ENCODE measurements at places on chromosomes 3 and 15.

- no peak for DNase-seq
These were observed 394 bp downstream of the OSBPL10 start for GRCh38 chr3:31980530-31981205.

DNA sequence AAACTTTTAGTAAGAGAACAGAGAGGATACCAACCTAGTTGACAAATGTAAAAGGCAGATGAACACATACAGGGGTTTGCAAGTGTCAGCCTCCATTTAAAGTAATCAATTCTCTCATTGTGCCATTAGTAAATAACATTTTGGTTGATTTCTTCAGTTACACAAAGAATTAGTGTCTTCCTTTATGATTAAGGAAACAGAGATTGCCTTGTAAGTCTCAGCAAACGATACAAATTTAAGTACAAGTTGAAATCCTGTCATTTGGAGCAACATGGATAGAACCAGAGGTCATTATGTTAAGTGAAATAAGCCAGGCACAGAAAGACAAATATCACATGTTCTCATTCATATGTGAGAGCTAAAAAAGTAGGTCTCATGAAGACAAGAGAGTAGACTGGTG is 26.1 kb downstream of the MYO5A start:
- no peak for DNase-seq

- DNase-seq, result no peak
These were observed 874.6 kb downstream of the ROBO1 start for GRCh38 chr3:78893161-78893560.

GRCh38 chr3:188458756-188459155 is 304.8 kb downstream of the LPP start:
- no peak for DNase-seq

GRCh38 chr3:133988631-133989161 is 41.0 kb downstream of the SLCO2A1 start:
- no peak for DNase-seq

DNA sequence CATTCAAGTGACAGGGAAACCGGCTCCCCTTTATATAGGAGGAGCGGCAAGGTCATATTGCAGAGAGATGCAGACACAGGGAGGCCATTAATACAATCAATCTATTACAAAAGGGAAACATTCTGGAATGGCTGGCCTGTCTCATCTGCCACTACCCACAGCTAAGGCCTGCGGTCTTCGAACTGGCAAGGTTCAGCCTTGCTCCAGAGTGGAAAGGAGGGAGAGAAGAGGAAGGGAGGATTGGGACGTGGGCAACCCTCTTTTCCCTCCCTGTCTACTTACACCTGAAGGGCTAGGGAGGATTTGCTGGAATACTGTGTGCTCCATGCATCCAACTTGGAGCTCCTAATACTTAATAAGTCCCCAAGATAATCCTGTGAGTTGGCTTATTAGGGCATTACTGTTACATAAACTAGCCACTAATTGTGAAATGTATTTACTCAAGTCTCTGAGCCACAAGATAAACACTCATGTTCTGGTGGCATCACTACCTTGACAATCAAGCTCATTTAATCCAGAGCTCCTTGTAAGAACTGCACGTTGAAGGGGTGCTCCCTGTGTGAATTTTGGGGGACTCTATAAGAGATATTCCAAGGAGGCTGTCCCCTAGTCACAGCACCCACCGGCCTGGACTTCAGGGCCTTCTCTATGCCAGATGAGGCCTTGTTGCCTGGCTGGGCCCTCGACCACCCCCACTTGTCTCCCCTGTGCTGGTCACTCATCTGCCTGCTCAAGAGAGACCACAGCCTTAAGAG is 19.7 kb upstream of the CCDC174 start:
- DNase-seq, result no peak

DNA sequence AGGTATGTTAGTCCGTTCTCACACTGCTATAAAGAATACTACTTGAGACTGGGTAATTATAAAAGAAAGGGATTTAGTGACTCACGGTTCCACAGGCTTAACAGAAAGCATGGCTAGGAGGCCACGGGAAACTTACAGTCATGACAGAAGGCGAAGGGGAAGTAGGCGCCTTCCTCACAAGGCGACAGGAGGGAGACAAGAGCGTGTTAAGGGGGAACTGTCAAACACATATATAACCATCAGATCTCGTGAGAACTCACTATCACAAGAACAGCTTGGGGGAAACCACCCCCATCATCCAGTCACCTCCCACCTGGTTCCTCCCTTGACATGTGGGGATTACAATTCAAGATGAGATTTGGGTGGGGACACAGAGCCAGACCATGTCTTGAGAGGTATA is 30.4 kb downstream of the SPRED1 start:
- DNase-seq, result no peak

DNA sequence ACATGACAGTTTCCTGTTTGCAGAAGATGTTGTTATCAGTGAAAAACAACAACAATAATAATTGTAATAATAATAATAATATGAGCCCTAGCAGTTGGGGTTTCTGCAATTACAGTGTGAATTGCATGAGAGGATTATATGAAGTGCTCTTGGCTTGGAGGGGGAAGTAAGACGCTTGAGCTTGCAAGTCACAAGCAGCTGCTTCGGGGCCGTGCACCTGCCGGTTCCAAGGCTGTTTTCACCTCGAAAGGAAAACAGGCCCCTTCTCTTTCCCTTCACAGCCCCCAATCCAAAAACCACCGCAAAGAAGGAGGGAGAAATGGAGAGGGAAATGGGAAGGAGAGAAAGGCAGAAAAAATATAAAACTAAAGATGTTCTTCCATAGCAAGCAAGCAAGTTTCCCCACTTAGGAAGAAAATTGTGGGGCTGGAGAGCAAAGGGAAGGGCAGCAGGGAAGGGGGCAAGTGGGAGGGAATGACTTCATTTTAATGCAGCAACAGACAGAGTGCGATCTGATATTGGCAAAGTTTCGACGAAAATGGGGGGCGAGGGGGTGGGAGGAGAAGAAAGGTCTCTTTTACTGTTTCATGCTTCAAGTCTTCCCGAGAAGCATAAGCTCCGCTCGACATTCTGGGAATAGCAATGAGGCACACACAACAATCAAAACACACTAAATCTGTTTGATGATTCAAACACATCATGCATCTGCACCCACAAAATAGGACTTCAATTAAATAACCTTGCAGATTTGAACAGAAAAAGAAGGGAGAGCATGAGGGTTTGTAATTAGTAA is 284.2 kb upstream of the ATP11B start:
- no peak for DNase-seq

- no peak for DNase-seq
These were observed 15.0 kb upstream of the SRP14 start for GRCh38 chr15:40053831-40054604.

DNA sequence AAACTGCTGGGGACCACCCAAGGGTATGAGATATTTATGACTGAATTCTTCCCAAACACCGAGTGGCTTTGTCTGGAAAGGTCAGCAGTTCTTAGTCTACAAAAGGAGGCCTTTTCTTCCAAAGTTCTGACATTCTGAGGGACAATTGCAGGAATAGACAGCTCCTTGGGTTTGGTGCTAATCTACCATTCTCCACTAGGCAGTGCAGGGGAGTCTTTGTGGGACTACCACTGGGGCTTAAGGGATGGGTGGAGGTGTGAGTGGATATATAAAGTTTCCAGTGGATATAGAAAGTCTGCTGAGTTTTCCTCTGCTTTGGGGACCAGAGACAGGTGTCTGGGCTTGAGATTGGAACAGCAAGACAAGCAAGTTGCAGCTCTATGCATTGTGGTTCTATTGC is 62.7 kb downstream of the EXOG start:
- DNase-seq, result no peak

DNA sequence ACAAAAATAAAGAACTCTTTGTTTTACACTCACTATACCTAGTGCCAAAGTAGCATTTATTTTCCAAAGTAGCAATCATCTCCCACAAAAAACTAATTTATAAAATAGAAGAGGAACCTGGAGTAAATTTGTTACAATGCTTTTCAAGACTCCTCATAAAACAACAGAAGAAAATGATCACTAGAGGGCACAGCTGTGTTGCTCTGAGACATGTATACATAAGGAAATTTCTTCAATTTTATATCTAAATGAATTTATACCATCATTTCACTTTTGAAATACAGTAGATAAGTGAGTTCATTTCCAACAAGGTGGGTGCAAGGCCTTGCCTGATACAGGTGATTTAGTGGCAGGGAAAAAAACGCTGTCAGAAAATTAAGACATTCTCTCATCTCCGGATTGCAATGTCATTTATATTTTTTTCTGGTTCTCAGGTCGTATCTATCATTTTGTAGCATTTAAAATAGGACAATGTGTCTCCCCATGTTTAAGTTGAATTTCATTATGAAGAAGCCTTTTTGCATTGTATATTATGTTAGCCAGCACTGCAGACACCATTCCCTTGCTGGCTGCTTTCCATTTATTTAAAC is 25.3 kb upstream of the ARHGEF26 start:
- no peak for DNase-seq

DNA sequence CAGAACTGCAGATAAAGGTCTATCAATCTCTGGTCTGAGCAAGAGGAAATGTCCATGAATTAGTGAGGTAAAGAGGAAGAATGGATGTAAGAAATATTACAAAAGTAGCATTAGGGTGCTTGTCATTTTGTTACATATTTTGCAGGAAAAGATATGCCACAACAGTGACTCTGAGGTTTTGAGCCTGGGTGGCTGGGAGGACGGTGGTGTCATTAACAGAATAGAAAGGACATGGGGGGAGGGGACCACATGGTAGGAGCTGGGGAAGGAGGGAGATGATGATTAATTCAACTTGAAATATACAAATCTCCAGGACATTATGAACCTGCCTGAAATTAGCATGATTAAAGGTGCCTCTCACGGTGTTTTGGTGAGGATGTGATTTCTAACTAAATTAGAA is 245.5 kb upstream of the MDFIC2 start:
- no peak for DNase-seq

Measured in omental fat pad (tissue), 4 donors.